ENCODE measurements at places on chromosomes 3 and 15.

GRCh38 chr15:52567871-52568600 is 794 bp downstream of the ARPP19 start:
- peak; percentile 35 for DNase-seq

DNA sequence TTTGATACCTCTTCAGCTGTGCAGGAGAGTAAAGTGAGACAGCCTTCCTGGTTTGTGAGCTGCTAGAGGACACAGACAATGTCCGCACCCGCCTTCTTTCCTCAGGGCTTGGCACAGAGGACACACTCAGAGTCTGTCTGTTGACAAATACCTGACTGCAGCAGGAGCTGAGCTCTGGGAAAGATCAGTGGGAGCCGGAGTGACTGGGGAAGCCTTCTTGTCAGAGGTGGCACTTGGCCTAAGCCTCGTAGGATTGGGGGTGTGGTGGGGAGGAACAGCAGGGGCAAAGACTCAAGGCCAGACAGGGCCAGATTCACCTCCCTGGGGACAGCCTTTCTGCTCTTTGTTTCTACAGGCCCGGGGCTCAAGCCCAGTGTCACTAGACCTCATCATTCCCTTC is 3.3 kb upstream of the IL17RC start:
- DNase-seq: no peak

DNA sequence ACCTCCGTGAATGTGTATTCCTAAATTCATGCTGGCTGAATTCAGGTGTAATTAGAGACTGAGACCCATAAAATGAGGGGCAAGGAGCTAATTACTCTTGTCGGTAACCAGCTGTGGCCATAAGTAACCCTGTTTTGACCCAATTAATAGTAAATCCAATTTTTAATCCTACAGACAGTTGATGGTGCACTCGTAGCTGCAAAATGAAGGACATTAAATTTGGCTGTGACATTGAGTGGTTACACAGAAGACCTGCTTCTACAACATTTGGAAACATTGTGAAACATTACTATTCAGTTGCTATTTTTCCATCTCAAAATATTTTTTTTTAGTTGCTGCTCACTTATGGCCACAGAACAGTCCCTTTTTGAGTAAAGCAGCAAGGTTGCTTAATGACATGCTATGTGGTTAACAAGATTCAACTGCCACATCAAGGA is 33.0 kb downstream of the MBNL1 start:
- no peak for DNase-seq

- no peak for DNase-seq
Measured at GRCh38 chr3:50392101-50392715, 32.9 kb upstream of the TMEM115 start.

DNA sequence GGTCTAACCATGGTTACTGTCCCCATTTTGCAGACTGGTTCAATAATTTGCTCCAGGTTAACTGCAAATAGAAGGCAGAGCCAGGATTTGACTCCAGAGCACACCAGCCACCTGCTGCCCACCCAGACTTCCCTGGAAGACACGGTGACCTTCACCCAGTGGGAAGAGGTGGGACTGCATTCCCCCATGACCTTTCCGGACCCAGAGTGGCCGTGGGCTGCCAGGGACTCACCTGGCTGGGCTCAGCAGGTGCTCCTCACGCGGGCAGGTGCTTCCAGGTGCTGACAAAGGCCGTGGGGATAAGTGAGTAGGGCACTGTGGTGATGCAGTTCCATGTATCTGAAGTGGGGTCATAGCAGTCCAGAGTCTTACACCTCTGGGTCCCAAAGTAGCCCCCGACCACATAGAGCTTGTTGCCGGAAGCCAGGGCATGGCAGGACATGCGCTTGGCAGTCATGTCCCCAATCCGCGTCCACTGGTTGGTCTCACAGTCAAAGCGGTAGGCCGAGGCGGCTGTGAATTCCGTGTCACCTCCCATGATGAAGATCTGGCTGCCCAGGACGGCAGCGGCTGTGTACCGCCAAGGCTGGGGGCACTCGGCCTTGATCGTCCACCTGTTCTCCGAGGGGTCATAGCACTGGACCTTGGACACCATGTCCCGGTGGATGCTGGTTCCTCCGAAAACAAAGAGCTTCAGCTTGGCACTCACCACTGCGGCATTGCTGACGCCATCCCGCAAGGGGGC is 26.8 kb downstream of the KLHL25 start:
- no peak for DNase-seq

DNA sequence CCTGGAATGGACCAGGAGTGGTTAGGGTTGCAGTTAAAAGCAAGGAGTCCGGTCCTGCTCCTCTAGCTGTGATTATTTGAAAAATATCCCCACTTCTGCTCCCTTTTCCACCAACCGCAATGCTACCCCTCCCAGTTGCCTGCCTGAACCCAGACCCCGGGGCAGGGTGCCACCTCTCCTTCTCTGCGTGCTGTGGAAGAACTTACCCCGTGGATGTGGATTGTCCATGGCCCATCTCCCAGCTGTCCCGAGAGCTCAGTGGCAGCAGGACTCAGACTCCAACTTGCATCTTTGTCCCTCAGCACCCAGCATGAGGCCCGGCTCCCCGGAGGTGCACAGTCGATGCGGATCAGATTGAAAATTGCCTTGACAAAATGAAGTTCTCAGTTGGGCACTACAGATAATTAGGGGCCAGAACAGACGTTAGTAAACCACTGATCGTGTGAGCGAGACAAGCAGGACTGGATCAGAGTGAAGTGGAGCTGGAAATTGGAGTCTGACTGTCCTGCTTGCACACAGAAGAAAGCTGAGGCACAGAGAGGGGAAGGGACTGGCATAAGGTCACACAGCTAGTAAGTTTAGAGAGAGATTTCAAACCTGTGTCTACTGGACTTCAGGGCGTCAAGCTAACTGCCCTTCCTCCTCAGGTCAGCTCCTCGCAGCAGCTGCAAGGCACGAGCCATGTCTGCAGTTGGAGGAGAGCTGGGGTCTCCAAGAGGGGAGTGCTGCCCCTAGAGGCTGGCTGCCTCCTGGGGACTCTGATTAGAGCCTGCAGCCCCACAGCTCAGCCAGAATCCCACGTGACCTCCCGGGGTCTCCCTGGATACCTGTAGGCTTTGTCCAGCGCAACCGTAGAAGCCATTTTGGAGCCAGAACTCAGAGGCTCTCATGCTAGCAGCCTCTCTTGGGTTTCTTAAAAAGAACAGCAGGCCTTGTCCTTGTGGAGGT is 14.7 kb downstream of the SLC6A1 start:
- DNase-seq: no peak

GRCh38 chr3:23390446-23390845 is 187.3 kb downstream of the UBE2E2 start:
- no peak for DNase-seq

- DNase-seq: no peak
Measured at GRCh38 chr3:71061037-71061436, 522.5 kb downstream of the FOXP1 start.
